Ecto neural progenitor cell (in vitro differentiated cells): ENCODE measurements at places on chromosomes 13 and 19.

DNA sequence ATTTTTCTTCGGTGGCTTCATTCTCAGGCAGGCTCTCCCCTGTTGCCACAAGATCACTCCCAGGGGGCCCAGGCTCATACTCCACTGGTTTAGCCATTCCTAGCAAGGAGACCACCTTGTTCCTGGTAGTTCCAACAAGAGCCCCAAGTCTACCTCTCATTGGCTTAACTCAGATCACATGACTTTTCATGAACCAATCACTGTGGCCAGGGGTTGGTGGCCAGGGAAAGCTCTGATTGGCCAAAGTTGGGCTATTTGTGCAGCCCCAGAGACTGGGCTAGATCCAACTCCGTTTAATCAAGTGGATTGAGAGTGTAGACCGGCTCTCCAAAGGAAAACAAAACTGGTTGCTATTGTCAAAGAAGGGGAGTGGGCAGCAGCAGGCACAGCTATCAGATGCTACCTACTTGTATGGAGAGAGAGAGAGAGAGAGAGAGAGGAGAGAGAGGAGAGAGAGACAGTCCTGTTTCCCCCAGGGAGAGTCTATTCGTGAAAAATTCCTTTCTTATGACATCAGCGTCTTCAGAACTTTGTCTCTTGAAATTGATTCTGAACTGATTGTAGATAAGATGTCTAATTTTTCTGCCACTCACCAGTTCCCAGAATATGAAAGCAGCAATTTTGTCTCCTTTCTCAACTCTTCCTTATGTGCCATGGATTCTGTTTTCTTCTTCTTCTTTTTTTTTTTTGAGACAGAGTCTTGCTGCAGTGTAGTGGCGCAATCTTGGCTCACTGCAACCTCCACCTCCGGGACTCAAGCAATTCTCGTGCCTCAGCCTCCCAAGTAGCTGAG, 5.9 kb downstream of the CEACAM19 start:
- DNase-seq = no peak

DNA sequence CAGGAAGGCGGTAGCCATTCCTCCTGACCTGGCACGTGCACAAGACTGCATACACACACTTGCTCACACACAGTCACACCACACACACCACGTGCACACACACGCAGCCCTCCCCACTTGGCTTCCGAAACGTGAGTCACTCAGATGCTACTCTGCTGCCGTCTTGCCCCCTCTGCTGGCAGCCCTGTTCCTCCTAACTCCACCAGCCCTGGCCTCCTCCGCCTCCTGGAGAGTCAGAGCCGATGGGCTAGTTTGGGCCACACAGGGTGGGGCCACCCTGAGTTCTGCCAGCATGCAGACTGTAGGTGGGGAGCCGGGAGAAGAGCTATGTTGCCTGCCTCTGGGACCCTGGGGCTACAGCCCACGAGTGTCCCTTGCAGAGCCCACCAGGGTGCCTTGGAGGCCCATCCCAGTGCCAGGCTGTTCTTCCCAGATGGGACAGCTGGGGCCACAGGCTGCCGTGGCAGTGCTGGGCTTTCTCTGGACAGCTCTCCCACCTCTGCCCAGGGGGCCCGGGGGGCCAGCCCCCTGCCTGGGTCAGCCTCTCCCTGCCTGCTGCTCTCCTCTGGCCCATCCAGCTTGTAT, 12.1 kb downstream of the PIN1 start:
- DNase-seq = peak; percentile 65

GRCh38 chr19:14117668-14118164, at the start of gene PRKACA:
TSS of gene PRKACA (minus strand) at chr19:14117762. CDS start at chr19:14117547, 215 bp downstream.
- DNase-seq = peak; percentile 99

GRCh38 chr13:97858161-97858560, 95.3 kb upstream of the IPO5 start:
- no peak for DNase-seq

DNA sequence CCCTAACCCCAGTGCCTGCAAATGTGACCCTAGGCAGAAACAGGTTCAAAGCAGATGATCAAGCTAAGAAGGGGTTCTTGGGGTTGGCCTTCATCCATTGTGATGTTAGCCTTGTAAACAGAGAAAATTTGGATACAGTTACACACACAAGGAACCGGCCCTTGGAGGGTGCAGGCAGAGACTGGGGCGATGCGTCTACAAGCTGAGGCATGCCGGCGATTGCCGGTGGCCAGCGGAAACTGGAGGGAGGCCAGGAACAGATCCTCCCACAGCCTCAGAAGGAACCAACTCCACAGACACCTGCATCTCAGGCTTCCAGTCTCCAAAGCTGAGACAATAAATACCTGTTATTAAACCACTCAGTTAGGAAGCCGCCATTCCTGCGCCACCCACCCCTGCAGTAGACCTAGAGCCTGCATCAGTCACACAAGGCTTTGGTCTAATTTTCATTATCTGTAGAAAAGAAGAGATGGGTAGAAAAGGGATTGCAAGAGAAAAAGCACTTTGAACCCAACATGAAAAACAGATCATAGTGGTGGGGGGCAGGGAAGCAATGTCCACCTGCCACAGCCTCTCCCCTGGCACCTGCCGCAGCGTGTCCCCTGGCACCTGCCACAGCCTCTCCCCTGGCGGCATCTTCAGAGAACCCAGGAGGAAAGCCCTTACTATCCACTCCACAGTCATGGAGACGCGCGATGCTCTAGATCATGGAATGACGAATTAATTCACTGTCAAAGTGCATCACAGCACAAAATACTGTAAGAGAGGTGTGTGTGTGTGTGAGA, 119.7 kb upstream of the SOX1 start:
- DNase-seq = peak; percentile 26

GRCh38 chr13:72599178-72599743, 128.2 kb downstream of the MZT1 start:
- DNase-seq = no peak
